ENCODE measurements at places on chromosomes 12 and 14.

DNA sequence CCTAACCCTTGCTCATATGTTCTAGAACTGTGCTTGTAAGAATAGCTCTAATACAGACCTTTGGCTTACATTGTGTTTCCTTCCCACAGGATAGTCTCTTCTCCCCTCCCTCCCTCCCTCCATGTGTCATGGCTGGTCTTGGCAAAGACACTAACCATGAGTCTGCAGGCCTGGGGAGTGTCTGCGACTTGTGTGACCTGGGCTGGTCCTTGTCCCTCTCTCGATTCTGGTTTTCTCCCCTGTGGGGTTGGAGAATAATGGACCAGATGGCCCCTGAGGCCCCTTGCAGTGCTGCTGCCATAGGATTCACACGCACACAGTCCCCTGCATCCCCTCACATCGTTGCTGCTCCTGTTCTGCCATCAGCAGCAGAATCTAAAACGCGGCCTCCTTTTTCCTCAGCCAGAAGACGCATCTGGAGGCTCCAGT is 30.3 kb downstream of the DEGS2 start:
- DNase-seq, result no peak

GRCh38 chr12:84960918-84961317 is 48.3 kb upstream of the SLC6A15 start:
- no peak for DNase-seq

DNA sequence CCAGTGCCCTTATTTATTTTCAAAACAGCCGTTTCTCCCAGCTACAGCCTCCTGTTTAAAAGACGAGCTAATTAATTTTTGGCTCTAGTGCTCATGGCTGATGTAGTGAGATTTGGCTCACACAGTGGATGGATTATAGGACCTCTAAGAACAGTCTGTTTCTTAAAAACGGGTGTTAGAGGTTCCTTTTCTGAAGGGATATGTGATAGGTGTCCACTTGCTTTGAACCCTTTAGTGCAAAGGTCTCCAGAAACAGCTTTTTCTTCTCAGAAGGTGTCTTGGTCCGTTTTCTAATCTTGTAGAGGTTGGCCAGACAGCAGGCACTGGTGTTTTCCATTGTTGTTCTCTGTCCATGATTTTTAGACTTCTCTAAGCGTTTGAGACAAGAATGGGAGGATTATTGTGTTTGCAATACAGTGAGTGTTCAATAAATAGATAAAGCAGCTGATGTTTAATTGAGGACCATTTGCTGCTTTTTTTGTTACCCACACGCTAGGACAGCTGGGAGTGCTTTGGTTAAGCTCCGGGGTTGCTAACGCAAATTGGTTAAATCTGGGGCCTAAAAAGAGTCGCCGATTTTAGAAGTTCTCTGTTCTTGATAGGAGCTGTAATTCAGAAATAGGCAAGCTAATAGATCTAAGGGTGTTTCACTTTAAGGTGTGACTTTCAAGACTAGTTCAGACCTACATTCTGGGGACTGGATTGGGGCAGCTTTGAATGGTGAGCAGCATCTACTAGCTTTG is 1.0 kb downstream of the BORCS5 start:
- no peak for DNase-seq

DNA sequence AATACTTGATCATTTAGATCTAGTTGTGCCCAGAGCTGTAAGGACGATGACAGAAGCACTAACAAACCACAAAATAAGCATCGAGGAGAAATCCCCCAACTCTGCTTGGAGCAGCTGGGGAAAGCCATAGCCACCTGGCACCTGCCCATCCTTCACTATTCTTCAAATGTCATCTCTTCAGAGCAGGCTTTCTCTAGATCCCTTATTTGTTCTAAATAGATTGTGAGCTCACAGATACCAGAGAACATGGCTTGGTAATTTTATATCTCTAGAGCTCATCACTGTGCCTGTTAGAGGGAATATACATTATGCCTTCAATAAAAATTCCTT is 50.9 kb downstream of the GRIP1 start:
- DNase-seq, result no peak

DNA sequence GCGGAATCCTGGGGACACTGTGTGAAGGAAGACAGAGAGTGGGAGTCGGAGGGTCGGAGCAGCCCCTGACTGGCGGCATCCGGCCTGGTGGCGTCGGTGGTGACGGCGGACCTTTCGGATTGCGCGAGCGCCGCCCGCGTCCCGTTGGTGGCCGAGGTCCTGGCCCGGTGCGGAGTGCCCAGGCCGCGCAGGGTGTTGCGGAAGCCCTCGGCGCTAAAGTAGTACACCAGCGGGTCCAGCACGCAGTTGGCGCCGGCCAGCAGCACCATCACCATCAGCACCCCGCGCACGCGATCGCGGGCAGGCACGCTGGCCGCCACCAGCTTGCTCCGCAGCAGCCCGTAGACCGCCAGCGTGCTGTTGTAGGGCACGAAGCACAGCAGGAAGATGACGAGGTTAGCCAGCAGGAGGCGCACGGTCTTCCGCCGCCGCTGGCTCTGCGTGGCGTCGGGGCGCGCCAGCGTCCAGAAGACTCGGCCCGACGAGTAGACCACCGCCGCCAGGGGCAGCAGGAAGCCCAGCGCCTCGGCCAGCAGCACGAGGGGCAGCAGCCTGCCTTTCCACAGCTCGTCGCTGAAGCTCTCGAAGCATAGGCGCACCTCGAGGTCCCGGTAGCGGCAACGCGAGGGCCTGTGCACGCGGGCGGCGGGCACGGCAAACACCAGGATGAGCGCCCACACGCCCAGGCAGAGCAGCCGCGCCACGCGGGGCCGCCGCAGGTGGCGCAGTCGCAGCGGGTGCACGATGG is 13.1 kb upstream of the CHD4 start:
- peak; percentile 54 for DNase-seq

DNA sequence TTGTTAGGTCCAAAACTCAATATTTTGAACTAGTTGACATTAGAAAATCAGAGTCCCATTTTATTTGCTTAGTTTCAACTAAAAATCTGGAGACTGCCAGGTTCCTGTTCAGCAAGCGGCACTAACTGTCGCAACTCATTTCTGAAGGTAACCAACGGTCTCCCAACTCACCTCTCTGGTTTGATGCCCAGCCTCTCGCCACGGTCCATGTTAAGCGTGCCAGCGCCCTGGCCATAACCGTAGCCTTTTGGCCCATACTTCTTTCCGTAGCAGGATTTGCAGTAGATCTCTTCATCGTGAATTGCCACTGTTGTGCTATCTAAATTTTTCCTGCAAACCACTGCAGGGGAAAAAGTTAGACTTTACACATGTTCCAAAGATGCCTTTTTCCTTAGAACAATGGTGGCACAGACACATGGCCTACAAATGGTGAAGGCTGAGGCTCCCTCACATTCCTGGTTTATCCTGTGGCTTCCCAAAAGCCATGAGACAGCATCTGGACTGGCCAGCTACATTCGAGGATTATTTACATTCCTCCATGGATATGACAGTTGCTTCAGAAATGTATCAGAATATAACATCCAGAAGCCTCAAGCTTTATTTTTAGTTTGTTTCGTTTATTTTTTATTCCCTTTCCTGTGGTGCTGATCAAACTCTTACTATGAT is 15.7 kb downstream of the CSRP2 start:
- no peak for DNase-seq
